ENCODE measurements at places on chromosomes 3 and 15.

DNA sequence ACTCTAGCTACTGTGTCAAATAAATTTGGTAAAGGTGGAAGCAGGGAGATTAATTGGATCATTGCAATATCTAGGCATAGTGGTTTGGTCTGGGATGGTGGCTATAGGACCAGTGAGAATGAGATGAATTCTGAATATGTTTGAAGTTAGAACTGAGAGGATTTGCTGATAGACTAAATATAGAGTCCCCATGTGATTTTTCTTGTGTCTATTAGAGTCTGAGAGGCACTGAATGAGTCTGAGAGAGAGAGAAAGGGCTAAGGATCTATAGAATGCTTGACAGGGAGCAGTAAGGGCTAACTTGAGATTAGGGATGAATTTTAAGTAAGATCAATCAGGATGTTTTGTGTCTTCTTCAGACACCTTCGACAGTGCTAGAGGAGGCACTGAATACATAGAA lies 77.9 kb upstream of the CHL1 start:
- no peak for DNase-seq

DNA sequence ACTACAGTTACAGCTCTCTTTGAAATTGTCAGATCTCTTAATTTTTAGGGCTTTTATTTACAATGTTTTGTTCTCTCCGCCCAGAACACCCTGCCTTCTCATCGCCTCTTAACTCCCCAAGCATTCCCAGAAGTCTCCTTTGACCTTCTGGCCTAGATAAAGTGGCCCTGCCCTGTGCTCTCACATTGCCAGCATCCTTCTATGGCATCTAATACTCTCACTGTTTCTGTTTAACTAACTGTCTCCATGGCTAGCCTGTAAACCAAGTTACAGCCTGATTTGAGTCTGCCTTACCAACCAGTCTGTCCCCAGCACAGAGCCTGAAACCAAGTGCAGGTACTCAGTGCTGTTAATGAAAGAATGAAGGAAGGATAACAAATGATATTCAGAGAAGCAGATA lies 19.9 kb downstream of the COL8A1 start:
- no peak for DNase-seq

GRCh38 chr15:56871867-56872266 lies 46.6 kb upstream of the TCF12 start:
- no peak for DNase-seq

GRCh38 chr3:66761093-66761780 lies 236.9 kb upstream of the KBTBD8 start:
- DNase-seq: no peak

GRCh38 chr3:89954137-89954536 lies 846.7 kb downstream of the EPHA3 start:
- no peak for DNase-seq

DNA sequence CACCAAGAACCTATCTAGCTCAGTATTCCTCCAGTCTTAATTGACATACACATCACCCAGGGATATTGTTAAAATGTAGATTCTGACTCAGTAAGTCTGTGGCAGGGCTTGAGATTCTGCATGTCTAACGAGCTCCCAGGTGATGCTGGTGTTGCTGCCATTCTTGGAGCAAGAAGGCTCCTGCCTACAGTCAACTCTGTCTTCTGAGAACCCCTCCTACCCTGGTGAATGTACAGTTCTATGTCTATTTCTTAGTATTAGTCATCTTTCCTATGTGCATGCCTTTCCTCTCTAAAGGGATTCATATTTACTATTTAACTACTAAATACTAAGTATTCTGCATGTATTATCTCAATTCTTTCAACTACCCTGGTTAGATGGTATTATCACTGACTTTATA lies 268.7 kb downstream of the EDEM1 start:
- DNase-seq: no peak

DNA sequence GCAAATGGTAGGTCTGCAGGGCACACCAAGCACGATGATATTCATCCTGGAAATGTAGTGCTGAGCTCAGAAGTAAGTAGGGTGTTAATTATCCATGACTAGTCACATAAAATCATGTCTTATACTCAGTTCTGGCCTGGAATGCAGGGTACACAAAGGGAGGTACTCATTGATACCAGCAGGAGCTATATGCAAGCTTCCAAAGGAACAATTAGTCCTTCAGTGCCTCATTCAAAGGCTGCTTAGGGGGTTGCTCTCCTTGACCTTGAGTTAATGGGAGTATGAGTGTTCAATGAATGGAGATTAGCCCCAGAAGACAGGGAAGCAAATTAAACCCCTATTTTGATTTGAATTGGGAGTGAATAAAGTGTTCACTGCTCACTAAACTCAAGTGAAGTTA lies 38.3 kb downstream of the CNTN6 start:
- no peak for DNase-seq

DNA sequence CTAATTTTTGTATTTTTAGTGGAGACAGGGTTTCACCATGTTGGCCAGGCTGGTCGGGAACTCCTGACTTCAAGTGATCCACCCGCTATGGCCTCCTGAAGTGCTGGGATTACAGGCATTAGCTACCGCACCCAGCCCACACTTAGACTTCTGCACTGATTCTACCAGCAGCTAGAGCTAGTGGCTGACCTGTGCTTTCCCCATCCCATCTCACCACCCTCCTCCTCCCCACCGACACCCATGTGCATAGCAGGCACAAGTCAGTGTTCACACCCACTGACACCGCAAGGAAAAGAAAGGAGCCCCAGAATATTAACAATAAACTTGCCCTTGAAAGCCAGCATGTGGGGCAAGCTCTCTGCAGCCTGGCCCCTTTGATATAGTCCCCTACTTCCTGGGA lies 11.2 kb upstream of the ABTB1 start:
- no peak for DNase-seq

DNA sequence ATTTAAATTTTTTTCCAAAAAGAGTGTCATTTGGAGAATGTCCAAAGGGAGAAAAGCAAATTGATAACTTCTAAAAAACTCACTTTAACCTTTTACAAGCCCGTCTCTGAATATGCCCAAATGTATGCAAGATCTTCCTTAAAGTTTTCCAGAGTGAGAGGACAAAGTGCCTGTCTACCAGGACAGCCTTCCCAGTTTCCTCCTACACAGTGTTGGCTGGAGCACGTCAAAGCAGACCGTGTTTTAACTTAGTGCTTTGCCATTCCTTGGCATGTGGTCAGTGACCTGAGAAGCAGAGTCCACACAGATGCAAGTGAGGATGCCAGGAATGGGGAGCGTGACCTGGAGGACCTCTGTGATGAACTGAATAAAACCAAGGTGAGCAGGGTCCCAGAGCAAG lies 245.7 kb downstream of the FAM43A start:
- DNase-seq: no peak

DNA sequence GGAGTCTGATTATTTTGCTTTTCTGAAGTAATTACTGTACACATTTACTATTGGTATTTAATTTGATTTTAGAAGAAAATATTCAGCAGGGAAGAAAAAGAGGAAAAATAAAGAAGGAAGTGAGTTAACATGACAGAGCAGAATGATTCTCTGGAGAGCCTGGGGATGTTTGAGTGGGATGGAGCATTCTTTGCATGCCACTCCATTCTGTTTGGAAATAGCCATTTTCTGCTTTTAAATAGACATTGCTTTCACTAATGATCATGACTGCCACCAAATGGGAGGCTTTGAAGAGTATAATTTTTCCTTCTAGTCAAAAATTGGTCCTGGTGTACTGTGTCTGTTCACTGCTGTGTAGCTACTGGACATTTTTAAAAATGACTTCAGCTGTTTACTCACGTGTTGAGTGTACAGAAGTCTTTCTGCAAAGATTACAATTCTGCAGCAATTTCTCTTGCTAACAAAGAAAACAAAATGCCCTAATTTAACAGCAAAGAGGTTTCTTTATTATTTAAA lies 196.1 kb downstream of the RYR3 start:
- no peak for DNase-seq

DNA sequence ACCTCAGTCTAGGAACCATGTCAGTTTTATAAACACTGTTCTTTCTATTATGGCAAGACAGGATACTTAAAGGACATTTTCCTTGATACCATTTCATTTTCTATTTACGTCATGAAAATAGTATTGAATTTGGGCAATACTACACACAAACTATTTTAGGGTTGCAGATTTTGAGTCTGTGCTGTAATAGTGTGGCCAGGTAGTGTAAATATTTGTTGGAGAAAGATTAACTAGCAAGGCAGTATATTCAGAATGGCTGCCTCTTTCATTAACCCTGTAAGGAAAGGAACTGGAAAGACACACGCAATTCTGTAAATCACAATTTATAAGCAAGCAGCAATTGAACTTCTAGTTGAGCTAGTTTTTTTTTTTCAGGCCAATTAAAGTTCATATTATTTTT lies 2.0 kb downstream of the CTXND1 start:
- no peak for DNase-seq

- DNase-seq: no peak
These were observed 69.5 kb upstream of the IQSEC1 start for GRCh38 chr3:13142552-13143380.

GRCh38 chr3:3714572-3714971 lies 84.7 kb upstream of the LRRN1 start:
- no peak for DNase-seq

Measured in T-helper 2 cell treated with Interferon-gamma antibody and Interleukin-4, amounts not matched to agents 5 μg/mL and 100 μg/mL, for 36 hours (primary cell).